ACHN (cell line): ENCODE measurements at places on chromosomes 12 and 14.

- no peak for DNase-seq
Observed at GRCh38 chr12:70031046-70031445, 206.0 kb downstream of the MYRFL start.

DNA sequence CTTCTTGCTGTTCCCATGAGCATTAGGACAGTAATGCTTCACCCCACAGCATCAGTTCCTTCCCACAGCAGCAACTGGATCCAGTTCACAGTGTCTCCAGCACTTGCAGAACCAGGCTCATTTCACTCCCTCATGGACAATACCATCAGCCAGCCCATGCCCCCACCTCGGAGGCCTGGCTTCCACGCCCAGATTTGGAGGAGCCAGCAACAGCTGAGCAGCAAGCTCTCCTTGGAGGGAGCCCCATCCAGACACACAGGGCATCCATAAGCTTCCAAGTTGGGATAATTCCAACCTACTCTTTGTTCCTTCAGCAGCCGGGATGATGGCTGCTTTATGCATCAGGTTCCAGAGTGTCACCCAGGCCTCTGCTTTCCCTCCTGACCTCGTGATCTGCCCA lies 250.0 kb downstream of the GLT1D1 start:
- DNase-seq = no peak

- no peak for DNase-seq
Observed at GRCh38 chr14:105030836-105031396, 10.0 kb upstream of the CDCA4 start.

GRCh38 chr12:87967871-87968270 lies 61.3 kb downstream of the C12orf50 start:
- DNase-seq = no peak

DNA sequence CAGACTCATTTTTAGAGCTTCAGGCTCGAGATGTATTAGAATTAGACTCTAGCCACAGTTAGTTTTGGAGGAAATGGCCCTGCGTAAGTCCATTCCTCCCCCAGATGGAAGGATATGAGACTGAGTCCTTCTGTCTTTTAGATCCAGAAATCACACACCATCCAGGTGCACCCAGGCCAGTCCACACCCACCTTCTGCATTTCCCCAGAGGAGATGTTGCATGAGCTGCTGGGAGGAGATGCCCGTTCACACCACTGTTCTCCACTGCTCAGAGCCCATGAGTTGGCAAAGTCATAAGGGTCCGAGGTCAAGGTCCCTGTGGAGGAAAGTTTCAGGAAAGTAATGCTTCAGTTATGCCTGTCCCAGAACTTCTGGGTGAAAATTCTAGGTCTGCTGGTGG lies 29.2 kb downstream of the VWF start:
- no peak for DNase-seq

DNA sequence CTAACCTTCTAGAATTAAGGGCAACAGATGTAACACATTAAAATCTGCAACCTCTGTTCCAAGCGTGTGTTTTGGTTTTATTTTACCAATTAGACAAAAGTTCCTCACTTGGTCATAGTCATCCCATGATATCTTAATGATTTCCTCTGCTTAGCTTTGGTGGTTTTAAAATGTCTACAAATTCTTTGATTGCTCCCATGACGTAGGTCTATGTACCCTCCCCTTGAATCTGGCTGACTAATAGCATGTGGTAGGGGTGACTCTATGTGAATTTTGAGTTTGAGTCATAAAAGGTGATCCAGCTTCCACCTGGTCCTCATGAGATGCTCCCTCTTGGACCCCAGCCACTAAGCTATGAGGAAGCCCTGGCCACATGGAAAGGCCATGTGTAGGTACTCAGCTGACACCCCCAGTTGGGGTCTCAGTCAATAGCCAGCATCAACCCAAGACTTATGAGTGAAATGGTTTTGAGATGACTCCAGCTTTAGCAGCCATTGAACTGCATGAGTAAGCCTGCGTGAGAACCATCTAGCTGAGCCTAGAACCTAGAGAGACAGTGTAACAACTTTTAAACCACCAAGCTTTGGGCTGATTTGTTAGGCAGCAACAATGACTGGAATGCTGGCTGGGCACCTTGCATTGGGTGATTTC lies 247.1 kb downstream of the MSRB3 start:
- no peak for DNase-seq

- no peak for DNase-seq
Observed at GRCh38 chr14:70893858-70894291, 13.4 kb upstream of the PCNX1 start.

GRCh38 chr12:46459111-46459510 lies 86.5 kb upstream of the SLC38A2 start:
- DNase-seq = no peak

GRCh38 chr12:28184375-28184774 lies 5.9 kb upstream of the CCDC91 start:
- no peak for DNase-seq
